ENCODE measurements at places on chromosomes 2 and 18. TPM values are rescaled to one million over a fixed set of nuclear protein-coding genes. Genes with fewer than 3 reads are reported as not detected.

KLHL30 gene
- polyA plus RNA-seq = 6.7 TPM

AMER3 gene
- 0.26 TPM for polyA plus RNA-seq

- H3K36me3 ChIP-seq = no peaks in the 10 kb centered on the region
- H3K4me1 ChIP-seq = no peaks in the 10 kb centered on the region
- H3K27me3 ChIP-seq = no peaks in the 10 kb centered on the region
- DNase-seq = no peak
- H3K27ac ChIP-seq = no peak overlapping the region
- no peak overlapping the region for H3K4me3 ChIP-seq
Observed at GRCh38 chr18:70263336-70263735, 25.5 kb upstream of the SOCS6 start.

C2orf78 gene
- not detected for polyA plus RNA-seq

DNA sequence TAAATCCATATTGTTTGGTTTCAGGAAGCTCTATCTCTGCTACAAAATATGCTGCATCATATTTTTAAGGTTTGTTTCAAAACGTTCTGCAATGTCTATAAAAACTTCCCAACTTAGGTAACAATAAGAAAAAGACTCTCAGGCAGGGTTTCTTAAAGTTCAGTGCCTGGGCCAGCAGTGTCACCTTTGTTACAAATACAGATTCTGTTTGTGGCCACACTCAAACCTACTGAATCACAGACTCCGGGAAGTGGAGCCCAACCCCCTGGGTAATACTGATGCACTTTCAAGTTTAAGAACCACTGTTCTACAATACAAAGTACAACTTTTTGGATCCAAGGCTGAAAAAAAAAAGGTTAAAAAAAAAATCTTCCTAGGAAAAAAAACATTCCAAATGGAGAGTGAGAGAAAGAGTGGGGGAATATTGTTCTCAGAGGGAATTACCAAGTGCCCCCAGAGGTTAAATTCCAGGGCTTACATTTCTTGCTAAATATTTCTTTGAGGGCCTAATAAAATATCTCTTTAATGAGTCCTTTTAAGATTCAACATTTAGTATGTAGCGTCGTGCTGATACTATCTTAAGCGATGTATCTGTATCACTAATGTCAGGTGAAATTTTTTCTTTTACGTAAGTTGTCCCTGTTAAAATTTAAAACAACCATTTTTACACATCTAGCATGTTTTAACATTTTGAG, 476.7 kb downstream of the TXNL1 start:
- H3K27me3 ChIP-seq = no peaks in the 10 kb centered on the region
- H3K4me1 ChIP-seq = peaks cover 26% of the 10 kb centered on the region
- H3K4me3 ChIP-seq = no peak overlapping the region

DNA sequence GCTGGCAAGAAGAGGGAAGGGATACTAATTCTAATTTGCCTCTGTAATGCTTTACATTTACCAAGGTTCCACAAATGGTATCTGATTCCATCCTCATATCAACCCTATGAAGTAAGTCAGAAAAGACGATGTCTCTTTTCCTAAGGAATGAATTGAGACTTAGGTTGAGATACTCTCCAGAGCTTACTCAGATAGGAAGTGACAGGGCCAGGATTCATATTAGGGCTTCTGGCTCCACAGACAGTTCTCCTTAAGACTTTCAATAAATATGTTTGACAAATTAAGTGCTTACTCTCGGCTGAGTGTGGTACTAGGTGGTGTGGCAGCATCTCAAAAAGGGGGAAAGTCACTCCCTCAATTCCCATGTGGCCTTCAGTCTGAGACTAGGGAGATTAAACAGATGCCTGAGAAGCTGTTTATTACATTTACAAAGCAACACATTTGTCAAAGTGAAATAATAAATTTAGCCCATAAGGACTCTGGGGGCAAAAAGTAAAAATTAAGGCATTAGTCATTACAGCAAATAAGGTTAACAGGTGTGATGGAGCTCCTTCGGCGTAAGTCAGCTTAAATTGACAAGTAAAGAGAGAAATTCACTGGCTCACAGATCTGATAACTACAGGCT, 14.2 kb downstream of the CDK15 start:
- no peaks in the 10 kb centered on the region for H3K36me3 ChIP-seq
- H3K4me1 ChIP-seq = no peaks in the 10 kb centered on the region
- no peak overlapping the region for H3K4me3 ChIP-seq
- DNase-seq = no peak
- H3K27me3 ChIP-seq = no peaks in the 10 kb centered on the region

DNA sequence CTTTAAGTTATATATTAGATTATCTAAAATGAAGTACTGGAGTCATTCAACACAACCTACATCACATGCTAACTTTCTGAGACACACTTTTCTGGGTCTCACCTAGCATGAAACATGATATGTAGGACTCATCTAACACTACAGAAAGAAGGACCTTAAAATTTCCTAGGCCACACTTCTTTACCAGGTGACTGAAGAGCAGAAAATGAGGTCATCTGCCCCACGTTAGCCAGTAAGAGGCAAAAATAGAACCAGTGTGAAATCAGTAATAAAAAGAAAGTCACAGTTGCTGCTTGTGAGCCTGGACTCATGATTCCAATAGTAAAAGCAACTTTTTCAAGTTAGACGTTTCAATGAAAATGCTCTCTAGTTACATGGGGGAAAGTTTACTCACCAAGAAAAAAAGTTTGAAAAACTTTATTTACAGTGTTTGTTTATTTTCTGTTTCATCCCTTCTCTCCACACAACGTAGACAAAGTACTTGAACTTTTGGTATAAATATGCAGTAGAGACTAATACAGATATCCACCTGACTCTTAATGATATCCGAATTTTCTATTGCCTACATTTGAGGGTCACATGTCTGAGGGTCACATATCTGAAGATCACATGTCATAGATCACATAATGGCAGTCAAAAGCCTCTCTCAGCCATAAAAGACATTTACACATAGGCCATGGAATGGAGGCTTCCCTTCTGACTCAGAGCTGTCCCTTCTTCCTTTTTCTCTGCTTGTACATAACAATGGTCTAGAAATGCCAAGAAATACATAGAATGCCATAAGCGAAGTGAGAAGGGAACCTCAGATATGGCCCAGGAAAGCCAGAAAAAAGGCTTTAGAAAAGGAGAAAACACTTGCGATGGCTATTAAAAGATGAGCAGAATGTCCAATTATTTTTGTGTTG, 362.9 kb downstream of the ZEB2 start:
- H3K36me3 ChIP-seq = no peaks in the 10 kb centered on the region
- no peak overlapping the region for H3K27ac ChIP-seq
- DNase-seq = no peak
- H3K4me3 ChIP-seq = no peak overlapping the region

DNA sequence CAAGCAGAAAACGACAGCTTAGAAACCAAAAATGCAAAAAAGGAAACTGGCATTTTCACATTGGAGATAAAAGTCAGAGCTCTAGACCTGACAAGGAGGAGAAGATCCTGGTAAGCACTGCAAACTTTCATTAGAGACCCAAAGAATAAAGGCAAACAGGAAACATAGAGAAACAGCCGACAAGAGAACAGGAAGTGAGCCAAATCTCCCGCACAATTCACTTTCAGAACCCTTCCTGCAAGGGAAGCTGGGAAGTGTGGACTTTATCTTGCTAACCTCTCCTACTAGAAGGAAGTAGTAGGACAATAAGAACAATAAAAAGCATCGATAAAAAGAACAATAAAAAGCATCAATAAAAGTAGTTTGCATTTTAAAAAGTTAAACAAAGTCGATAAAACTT, 417.8 kb upstream of the SPHKAP start:
- H3K27me3 ChIP-seq = no peaks in the 10 kb centered on the region
- no peak overlapping the region for H3K27ac ChIP-seq
- H3K4me1 ChIP-seq = peaks cover under 1% of the 10 kb centered on the region
- no peak for DNase-seq
- H3K36me3 ChIP-seq = no peaks in the 10 kb centered on the region
- no peak overlapping the region for H3K4me3 ChIP-seq

CPO gene
- polyA plus RNA-seq = not detected

DNA sequence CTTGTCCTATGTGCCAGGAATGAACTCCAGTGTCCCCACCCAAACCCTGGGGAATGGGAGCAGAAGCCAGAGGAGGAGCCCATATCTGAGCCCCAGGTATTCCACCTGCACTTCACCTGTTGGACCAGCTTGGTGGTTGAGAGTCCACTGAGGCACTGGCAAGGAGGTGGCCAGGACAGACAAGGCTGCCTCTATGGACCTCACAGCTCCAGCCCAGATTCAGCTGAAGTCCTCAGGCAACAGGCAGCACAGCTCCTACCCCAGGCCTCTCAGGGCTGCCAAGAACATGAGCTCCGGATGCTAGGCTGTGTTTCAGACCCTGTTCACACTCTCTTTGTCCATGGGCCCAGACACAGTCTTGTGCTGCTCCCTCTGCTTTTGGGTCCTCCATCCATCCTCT, 2.9 kb upstream of the IL1F10 start:
- no peak overlapping the region for H3K27ac ChIP-seq
- DNase-seq = no peak
- no peaks in the 10 kb centered on the region for H3K4me1 ChIP-seq
- no peaks in the 10 kb centered on the region for H3K36me3 ChIP-seq
- no peak overlapping the region for H3K4me3 ChIP-seq

DNA sequence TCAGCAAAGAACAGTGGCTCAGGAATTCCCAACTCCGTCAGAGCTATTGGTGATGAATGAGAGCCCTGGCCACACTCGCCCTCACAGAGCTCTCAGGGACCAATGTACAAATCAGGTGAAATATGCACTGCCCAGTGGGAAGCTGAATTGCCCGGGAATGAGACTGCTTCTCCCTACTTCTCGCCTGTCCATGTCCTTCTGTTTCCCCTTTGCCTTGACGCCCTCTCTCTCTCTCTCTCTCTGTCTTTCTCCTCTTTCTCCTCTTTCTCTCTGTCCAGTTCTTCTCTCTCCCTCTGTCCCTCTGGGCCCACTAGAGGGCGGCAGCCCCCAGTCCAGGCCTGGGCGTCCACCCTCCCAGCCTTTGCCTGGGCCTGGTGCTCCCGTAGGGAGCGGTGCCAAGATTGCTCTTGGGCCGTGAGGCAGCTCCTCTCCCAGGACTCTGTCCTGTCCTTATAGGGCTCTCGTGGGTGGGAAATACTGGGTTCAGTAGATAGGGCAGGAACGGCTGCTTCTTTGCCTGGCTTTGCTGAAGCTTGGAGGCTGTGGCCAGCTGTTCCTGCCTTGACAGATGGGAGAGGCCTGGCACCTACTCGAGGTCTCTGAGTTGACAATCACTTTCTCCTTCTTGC, 28.4 kb upstream of the PUM2 start:
- no peak overlapping the region for H3K4me3 ChIP-seq
- peaks cover 3% of the 10 kb centered on the region for H3K4me1 ChIP-seq
- no peaks in the 10 kb centered on the region for H3K27me3 ChIP-seq
- no peaks in the 10 kb centered on the region for H3K36me3 ChIP-seq
- DNase-seq = peak; percentile 95

DNA sequence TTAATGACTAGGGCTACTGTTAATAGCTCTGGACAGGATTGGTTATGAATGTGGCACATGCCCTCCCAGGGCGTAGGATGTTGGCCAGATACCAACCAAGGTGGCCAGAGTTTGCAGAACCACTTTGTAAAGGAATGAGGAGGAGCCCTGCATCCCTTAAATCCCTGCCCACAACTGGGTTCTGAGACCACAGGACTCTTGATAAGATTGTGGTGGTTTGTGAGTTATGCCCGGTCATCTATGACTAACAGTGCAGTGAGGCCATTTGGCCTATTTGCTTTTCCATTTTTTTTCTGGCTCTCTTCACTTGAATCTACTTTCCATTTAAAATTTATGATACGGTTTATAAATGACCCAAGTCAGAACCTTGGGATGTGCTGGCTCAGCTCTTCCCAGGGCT, 294.5 kb downstream of the PRKCE start:
- DNase-seq = peak; percentile 94
- no peaks in the 10 kb centered on the region for H3K27me3 ChIP-seq
- H3K4me1 ChIP-seq = peaks cover 8% of the 10 kb centered on the region
- no peak overlapping the region for H3K27ac ChIP-seq

DNA sequence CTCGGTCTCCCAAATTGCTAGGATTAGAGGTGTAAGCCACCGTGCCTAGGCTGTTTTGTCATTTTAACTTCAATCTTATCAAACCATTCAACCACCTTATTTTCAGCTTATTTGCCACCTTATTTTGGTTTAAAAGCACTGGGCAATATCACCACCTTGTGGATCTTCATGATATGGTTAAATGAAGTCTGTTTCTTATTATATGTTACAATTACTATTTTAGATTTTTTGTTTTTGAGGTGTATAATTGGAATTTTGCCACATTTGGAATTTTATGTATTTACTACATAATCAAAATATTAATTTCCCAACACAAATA, 43.8 kb upstream of the SCN9A start:
- DNase-seq = no peak
- H3K36me3 ChIP-seq = no peaks in the 10 kb centered on the region
- no peak overlapping the region for H3K4me3 ChIP-seq
- H3K27ac ChIP-seq = no peak overlapping the region

- no peaks in the 10 kb centered on the region for H3K36me3 ChIP-seq
- H3K27me3 ChIP-seq = no peaks in the 10 kb centered on the region
Observed at GRCh38 chr2:2577407-2577831, 246.3 kb upstream of the MYT1L start.

- peak; percentile 60 for DNase-seq
- peak overlapping the region; percentile 93 for H3K27ac ChIP-seq
- peaks cover 8% of the 10 kb centered on the region for H3K4me1 ChIP-seq
- no peaks in the 10 kb centered on the region for H3K36me3 ChIP-seq
- no peaks in the 10 kb centered on the region for H3K27me3 ChIP-seq
Observed at GRCh38 chr2:227325839-227326195, 766 bp downstream of the MFF start.

DNA sequence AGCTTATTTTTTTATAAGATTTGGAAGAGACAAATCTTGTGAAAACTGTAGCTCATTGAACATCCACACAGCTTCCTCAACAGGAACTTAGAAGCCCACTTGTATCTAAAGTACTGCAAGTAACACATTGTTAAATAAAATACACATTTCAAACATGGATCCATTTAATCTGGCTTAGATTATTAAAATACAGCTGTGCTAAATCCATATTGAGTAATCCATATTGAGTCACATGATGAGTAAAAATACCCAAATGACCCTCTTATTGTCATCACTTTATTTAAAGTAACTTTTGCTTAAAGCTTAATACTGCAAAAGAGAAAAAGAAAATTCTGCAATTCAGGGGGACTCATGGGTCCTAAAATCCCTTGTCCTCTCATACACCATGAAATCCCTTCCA, 133.3 kb downstream of the OSR1 start:
- no peak overlapping the region for H3K4me3 ChIP-seq
- no peak for DNase-seq
- H3K27me3 ChIP-seq = no peaks in the 10 kb centered on the region
- H3K27ac ChIP-seq = no peak overlapping the region
- peaks cover 30% of the 10 kb centered on the region for H3K4me1 ChIP-seq
